ENCODE measurements at places on chromosomes 7 and 10.

DNA sequence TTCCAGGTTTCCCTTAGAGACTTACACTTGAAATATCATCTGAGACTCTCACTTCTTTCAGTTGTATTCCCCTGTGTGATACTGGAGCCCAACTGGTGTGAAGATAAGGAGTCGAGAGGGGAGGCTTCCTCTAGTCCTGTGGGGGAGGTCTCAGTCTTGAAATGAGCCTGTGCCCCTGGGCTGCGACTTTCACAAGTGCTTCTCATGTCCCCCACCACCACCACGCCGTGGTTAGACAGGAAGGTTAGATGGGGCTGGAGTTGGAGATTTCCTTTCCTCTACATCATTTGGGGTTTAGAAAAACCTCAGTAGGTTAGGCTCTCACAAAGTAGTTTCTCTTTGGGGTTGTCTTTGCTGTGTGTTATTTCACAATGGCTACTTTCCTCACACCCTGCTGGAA is 25.6 kb upstream of the MKX start:
- DNase-seq, result no peak

- DNase-seq, result no peak
Observed at GRCh38 chr7:112118581-112119566, 87.3 kb downstream of the DOCK4 start.

GRCh38 chr10:94230134-94230785 is 132.5 kb downstream of the NOC3L start:
- DNase-seq, result no peak

GRCh38 chr7:158929306-158929705 is 72.9 kb downstream of the DYNC2I1 start:
- no peak for DNase-seq

- no peak for DNase-seq
Observed at GRCh38 chr10:97547962-97548361, 24.6 kb upstream of the ANKRD2 start.

GRCh38 chr10:88693392-88694020 is 12.5 kb upstream of the LIPK start:
- no peak for DNase-seq

- no peak for DNase-seq
Observed at GRCh38 chr7:50262446-50262845, 42.1 kb upstream of the IKZF1 start.

GRCh38 chr10:59654007-59654406 is 55.6 kb downstream of the SLC16A9 start:
- no peak for DNase-seq

- no peak for DNase-seq
Observed at GRCh38 chr10:6610647-6611046, 30.6 kb upstream of the PRKCQ start.

DNA sequence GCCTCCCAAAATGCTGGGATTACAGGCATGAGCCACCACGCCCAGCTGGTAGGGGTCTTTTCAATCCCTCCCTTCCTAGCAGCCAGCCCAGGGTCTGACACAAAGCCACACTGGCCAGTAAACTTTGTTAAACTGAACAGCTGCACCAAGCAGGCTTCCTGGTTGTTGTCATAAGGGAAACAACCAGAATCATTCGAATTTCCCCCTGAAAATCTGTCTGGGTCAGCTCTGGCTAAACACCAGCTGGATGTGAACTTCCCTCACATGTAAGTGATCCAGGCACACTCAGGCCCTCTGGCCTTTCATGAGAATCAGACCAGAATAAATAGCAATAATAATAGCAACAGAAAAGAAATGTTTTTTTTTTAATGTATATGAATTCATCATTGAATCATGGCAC is 7.4 kb downstream of the IMPDH1 start:
- DNase-seq, result no peak

DNA sequence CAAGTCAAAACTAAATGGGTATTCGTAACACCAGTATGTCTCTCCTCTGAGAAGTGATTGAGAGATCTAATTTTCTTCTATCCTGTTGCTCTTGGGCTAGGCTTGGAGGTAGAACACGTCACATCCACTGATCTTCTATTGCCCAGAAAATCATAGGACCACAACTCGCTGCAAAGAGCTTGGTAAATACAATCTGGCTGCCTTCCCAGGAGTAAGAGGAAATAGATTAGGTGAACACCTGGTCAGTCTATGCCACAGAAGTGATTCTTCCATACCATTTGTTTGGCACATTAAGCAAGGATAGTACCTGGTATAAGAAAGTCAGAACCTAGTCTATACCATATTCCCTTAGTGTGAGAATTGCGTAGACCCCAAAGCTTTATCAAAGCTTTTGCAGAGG is 129.3 kb upstream of the PHYHIPL start:
- no peak for DNase-seq

DNA sequence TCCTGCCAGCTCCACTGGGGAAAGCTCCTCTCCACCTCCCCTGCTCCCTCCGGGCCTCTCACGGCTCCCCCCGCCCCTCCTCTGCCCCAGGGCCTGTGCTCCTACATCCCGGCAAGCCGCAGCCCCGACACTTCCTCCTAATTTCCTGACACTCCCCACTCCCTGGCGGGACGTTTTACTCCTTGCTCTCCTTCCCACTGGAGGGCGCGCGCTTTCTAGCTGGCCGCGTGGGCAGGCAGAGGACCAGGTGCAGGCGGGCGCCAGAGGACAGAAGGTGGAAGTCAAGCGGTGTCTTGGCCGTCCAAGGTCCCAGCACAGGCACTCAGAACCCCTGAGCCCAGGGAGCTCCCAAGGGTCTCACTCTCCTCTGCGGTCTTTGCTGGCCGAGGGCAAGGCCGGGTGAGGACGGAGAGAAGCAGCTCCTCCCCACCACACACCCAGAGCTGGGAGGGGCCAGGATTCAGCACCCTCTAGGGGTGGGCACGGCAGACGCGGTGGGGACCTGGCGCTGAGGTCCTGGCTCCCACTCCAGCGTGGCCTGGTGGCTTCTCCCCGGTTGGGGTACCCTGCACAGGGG is 19.1 kb downstream of the ADAM8 start:
- DNase-seq, result no peak

GRCh38 chr7:1318051-1318450 is 85.4 kb downstream of the UNCX start:
- no peak for DNase-seq

- DNase-seq, result no peak
Observed at GRCh38 chr7:12052211-12052610, 158.9 kb upstream of the TMEM106B start.

DNA sequence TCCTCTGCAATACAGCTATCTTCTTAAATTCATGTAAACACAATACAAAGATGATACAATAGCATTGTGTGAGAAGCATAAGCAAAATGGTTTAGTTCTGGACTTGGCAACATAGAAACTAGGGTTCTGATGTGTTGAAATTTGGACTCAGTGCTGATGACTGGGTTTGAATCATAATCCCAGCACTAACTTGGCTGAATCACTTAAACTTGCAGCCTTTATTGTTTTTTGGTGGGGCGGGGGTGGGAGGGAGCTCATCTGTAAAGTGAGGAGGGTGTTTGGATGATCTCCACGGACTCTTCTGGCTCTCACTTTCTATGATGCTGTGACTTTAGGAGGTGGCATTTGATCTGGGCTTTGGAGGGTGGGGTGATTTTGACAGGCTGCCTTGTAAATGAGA is 158.2 kb downstream of the WNT2 start:
- no peak for DNase-seq

DNA sequence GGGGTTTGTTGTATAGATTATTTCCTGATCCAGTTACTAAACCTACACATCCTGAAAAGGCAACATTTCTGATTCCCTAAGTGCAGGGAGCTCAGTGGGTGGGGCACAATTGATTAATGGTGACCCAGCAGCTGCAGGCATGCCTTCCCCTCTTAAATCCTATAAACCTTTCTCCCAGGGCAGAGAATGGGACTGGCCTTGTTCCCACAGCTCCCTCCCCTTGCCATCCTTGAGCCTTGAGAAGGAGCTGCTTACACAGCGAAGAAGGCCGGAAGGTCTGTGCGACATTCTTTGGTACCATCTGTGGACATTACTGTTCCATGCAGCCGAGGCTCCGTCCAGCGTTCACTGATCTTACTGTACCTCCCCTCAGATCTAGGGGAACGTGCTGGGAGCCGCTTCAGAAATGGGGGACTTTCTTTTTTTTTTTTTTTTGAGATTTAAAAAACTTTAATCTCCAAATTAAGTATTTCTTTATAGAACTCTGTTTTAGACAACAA is 14.3 kb downstream of the KLF6 start:
- DNase-seq, result no peak

DNA sequence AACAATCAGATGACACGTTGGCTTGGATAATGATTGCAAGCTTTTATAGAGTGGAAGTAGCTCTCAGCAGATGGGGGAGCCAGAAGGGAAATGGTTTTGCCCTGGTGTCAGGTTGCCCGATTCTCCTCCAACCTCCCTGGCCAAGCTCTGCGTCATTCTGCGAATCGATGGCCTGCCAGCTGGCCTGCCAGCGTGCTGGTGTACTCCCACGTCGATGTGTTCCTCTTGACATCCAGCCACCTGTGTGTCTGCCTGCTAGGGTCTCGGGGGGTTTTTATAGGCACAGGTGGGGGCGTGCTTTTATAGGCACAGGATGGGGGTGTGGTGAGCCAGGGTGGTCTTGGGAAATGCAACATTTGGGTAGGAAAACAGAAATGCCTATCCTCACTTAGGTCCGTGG is 4.6 kb downstream of the NET1 start:
- DNase-seq, result no peak

DNA sequence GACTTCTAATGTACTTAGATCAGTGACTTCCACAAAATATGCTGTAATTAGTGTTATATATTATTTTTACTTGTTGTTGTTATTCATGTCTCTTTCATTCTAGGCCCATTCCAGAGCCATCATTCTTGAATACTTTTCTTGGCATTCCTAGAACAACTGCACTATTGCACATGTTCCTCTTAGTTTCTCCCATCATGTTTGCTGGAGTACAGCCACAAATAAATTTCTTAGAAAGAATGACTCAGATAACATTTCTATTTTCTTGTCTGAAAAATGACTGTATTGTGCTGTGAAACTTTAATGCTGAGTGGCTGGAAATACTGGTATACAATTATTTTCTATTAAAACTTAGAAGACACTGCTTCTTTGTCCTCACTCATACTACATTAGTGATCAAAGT is 651.0 kb upstream of the STEAP1 start:
- no peak for DNase-seq

- DNase-seq, result no peak
Observed at GRCh38 chr7:99837649-99838361, 10.0 kb downstream of the CYP3A43 start.

- no peak for DNase-seq
Observed at GRCh38 chr7:22110881-22111280, 165.2 kb upstream of the CDCA7L start.

DNA sequence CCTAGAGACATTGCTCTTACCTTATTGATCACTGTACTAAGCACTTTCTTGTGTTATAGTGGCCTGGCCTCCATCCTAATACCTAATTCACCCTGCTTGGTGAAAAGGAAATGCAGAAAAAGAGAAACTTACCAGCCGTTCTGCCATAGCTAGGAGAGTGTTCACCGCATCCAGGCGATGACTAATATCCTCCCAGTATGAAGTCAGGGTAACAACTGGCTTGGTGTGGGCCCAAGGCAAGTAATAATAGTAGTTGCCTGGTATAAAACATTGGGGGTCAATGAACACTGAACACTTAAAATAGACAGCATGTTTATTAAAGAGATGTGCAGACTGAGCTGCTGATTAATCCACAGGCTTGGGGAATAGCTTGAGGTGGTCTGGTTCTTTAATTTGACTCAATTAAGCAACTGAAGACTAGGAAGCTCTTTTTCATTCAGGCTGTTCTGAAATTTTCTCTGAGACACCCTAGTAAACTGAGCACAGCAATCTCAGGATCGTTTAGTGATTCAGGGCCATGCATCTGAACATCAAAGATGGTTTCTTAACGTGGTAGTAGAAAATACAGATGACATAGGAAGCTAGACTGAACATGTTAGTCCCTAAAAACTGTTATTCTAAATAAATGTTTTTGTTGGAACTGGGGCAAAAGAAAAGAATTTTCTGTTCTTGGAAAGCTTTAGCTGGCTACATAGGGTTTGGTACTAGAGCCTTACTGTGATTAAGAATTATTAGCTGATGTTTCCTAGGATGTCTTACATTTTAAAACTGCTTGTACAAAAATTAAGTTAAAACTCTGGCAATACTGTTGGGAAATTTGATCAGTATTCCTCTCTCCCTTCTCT is 102.2 kb downstream of the MYOF start:
- DNase-seq, result no peak

Data from occipital lobe (tissue), 3 donors.